SHP77 treated with DMSO at 0.1 percent for 48 hours (cell line): ENCODE measurements at places on chromosomes 2 and 18.

DNA sequence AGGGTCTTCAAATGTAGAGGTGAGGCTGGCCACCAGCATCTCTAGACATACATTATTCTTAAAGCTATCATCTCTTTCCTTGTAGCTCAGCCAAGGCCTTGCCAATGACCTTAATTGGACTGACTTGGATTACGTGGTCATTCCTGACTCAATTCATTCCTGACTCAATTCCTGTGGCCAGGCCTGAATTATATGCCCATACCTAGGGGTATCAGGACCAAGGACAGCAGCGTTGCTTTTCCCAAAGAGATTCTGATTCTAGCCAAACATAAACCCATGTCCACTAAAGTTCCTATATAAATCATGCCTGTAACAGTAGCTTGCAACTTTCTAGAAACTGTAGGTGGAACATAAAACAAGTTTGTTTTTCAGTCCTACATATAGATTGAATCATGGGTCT lies 231.7 kb downstream of the ARL6IP6 start:
- no peak for DNase-seq

- peak; percentile 13 for DNase-seq
These were observed 313.1 kb upstream of the SYT4 start for GRCh38 chr18:43590182-43590903.

DNA sequence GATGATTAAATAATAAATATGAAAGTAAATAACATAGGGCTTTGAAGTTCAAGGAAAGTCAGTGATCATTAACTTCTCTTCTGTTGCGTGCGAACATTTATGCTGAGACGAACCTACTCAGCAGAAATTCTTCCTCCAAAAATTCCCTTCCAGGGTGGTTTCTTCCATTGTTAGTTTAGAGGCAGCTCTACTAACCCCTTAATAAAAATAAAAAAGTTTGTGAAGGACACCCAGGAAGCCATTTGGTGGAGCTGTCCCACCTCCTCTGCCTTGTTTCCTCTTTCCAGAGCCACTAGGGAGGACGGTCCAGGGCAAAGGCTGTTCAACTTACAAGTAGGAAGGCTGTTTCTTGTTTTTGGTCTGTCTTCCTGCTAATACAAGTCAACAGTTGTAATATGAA lies 2.1 kb upstream of the SMAD2 start:
- DNase-seq = no peak

DNA sequence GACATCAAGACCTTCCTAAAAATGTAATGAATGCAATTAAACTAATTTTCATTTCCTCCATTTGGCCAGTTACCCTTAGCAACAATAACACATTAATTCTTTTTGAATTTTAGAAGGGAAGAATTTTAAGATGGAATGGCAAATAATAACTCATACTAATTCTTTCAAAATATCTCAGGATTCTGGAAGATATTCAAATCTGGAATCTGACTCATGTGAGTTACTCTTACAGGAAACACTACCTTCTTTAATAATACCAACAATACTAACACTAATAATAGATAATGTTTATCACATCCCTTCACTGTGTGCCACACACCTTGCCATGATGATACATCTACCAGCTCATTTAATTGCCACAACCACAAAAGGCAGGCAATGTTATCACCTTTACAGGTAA lies 46.4 kb downstream of the ZNF521 start:
- no peak for DNase-seq

DNA sequence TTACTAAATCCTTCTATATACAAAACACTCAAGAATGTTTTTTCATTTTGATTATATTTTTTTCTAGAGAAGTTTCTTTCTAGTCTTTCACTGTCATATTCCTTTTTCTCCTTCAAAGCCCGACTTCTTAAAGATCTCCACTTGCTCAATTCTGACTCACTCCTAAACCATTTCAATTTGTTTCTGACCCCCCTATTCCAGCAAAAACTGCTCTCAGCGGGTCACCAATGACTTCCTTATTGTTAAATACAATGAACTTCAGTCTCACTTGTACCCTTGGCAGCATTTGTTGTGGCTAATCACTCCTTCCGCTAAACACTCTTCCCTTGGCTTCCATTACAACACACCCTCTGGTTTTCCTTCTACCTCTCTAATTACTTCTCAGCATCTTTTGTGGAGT lies 111.1 kb upstream of the RBBP8 start:
- DNase-seq = no peak
